ENCODE measurements at places on chromosomes 7 and 10.

GRCh38 chr7:124101173-124101768, 68.4 kb upstream of the TMEM229A start:
- DNase-seq = no peak

DNA sequence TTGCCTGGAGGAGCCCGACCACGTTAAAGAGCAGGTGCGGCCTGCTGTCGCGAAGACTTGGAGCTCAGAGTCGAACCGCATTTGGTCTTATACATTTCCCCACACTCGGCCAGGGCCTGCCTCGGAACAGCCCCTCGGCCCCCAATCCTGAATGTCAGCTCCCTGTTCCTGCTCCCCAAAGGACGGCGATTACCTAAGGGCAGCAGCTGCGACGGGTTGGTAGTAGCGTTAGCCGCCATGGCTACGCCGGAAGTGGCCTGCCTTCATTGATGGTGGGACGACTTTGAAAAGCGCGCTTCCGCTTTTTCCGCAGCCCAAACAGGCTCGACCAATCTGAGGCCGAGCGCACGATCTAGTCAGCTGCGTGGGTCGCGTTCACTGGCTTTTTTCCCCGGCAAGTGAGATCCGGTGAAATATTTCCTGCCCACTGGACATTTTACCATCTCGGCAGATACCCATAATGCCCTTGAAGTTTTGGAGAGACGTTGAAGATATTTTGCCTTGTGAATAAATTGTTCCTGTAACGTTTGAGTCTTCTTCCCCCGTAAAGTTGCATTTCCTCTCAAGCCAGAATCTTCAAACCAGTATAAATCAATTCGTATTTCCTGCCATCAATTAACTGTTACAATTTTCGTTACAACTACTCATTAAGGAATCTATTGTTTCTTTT, at the start of gene LSM5:
Gene LSM5 (minus strand): TSS at position 254 of the 670 bp plus-strand sequence. CDS start 15 bp downstream, at position 239.
- peak; percentile 87 for DNase-seq

- no peak for DNase-seq
Observed at GRCh38 chr7:133794479-133794878, 332.7 kb upstream of the LRGUK start.

DNA sequence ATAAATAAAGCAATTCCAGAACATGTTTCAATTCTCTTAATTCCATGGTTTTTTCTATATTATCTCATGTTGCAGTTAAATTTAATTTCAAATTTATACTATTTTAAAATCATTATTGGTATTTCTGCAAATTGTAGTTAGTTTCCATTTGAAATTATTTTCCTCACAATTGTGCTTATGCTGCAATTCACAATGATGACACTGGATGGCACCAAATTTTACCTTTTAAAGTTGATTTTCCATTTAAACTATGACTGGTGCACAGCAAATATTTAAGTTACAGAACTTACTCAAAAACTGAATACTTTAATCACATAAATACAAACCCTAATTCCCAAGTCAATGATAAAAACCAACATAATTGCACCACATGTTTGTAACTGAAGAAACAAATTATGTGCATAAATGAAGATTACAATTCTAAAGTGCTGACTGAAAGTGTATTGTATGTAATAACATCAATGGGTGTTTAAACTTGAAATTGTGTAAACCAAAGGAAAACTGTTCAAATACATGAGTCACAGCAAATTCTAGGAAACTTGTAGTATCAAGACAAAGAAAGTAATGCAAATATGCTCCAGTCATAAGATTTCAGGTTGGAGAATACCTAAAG, 75.3 kb upstream of the AASS start:
- DNase-seq = no peak

GRCh38 chr10:129775681-129776080, 188.4 kb downstream of the EBF3 start:
- no peak for DNase-seq

GRCh38 chr7:98655611-98656010, 38.5 kb downstream of the NPTX2 start:
- no peak for DNase-seq

DNA sequence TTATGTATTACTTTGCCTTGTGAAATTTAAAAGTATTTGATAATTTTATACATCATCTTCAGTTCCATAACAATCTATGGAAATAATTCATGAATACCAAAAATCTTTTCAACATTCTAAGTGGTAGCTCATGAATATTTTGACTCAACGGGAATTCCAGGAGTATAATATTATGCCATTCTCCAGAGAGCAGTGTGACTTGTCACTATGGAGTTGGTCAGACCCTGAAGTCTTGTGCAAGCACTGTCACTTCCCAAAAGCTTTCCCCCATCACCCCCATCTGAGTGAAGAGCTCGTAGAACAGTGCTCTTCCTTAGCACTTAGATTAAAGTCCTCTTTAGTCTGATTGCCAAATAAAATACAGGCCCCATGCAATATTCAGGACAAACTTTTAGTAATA, 29.4 kb upstream of the CCNJ start:
- no peak for DNase-seq

DNA sequence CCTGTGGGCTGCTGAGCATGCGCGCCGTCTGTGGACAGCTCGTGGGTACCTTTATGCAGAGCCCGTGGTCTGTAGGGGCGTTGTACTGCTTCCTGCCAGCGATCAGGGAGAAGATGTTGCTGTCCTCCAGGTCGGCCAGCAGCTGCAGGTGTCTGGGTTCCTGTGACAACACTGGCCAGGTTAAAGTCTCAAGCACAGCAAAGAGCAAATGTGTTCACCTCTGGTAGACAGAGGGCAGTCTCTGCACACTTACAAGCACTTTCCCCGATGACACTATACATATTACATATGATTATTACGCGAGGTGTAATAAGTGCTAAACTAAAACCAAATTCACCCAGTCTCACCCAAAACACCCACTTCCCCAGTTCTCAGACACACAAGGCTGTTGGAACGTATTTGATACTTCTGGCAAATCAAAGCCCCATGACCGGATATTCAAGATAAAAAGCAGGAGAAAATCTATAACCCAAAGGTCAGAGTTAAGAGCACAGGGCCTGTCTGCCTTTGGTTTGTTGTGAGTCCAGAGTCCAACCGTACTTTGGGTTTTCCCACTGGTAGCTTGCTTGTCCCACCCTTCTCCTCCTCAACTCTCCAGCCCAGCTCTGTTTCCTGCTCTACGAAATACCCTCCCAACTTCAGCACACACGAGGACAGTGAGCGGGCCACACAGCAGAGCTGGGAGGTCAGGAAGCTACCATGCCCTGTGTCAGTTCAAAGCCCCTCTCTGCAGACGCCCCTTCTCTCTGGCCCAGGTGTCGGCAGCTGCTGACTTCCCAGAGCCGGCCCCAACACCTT, 49.7 kb upstream of the DDC start:
- DNase-seq = no peak

DNA sequence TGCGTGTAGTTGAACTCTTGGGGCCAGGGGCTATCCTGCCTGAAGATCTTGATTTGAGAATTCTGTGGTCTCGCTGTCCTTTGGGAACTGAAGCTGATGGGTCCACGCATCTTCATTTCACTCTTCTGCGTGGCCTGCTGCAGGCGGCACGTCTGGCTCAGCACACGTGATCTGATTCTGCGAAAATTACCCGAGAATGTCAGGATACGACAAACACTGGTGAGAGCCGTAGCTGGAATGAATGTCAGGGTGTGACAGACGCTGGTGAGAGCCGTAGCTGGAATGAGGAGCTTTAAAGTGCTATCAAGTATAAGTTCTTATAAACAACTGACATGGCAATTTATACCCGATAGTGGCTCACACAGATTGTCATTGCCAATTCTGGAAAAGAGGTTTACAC, 44.6 kb upstream of the CFAP46 start:
- no peak for DNase-seq

- DNase-seq = no peak
Observed at GRCh38 chr7:141359740-141360415, 191.3 kb upstream of the AGK start.

DNA sequence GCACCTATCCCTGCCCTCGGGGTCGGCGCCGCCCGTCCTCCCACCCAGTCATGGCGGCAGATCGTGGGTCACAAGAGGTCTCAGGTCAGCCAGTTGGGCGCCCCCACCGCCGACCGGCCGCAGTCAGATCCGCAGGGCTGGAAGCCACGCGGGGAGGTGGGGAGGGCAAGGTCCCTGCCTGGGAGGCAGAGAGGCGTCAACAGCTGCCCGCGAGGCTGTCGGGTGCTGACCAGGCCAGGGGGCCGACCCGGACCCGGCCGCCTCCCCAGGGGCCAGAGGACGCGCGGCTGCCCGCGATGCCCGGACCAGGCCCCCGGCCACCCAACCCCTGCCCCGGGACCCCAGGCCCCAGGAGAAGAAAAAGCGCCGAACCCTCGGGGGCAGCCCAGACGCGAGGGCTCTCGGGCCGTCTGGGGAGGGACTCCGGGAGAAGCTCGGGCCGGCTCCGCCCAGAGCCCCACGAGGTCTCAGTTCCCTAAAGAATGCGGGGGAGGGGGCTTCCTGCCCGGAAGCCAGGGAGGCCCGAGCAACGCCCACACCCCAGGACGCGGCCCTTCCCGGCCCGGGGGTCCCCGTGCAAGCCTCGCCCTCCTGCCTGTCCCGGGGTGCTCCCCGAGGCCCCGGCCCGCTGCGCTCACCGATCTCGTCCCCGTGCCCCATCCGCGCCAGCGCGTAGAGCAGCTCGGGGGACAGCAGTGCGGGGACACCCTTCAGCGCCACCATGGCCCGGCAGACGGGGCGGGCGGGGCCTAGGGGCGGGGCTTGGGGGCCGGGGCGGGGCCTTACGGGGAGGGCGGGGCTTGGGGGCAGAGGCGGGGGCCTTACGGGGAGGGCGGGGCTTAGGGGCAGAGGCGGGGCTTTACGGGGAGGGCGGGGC, at the start of gene FUOM:
Gene FUOM (minus strand): TSS at position 735 of the 877 bp plus-strand sequence. CDS start 12 bp downstream, at position 723.
- DNase-seq = peak; percentile 76
